ENCODE measurements at places on chromosomes 6 and 20.

- peak; percentile 10 for DNase-seq
Observed at GRCh38 chr6:54515713-54516112, 207.5 kb downstream of the TINAG start.

DNA sequence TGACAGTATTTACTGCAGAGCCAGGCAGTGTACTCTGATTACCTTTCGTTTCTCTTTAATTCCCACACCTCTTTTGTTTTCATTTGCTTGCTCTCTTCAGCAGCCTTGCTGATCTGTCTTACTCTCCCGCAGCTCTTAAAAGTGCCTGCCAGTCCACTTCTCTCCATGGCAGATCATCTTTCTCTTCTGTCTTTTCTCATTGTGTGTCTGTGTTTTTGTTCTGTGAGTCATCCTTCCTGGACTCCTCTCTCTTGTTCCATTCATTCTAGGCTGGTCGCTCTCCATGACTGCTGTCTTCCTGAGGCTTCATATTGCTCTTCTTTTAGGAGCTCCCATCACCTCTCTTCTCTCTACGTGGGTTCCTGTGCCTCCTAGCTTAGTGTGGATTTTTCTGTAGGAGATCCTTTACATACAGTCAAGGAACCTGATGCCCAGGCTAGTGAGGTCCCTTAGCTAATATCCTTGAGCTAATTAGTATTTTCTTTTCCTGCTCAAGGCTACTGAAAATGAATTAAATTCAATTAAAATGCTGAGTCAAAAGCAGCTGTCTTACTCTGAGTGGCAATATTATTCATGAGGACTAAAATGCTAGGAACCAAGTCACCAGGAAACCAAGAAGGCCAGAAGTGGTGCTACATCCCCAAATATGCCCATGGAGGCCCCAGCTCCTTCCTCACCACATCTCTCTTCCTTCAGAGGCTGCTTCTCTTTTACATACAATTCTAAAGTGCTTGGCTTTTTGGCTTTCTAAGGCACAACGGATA, 86.1 kb downstream of the SLX4IP start:
- peak; percentile 91 for DNase-seq

DNA sequence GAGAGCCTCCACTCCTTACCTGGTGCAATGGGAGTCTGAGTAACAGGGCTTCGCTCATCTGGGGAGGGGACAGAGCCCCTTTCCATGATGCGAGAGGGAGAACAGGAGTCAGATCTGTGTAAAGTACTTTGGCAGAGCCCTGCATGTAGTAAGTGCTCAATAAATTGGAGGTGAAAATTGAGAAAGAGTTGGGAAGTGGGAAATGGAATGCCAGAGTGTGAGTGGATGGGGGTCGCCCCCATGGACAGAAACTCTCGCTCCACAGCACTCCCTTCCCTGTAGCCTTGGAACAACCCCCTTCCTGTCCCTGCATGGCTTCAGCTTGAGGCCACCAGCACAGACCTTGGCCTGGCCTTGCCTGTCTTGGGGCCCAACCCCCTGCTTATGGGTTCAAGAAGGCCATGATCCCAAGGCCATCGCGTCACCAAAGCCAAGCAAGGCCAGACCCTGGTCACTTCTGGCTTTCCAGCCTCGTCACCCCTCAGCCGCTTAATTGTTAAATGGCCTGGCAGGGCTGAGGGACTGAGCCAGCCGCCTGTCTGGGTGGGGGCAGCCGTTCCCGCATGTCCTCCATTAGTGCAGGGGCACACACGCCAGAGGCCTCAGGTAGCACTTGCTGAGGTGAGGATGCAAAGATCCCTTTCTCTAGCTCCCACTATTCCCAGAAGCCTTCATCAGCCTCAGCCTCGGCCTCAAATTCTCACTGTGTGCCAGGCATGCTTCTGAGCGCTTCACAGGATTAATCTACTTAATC, 93.7 kb upstream of the PTPN1 start:
- DNase-seq, result no peak

DNA sequence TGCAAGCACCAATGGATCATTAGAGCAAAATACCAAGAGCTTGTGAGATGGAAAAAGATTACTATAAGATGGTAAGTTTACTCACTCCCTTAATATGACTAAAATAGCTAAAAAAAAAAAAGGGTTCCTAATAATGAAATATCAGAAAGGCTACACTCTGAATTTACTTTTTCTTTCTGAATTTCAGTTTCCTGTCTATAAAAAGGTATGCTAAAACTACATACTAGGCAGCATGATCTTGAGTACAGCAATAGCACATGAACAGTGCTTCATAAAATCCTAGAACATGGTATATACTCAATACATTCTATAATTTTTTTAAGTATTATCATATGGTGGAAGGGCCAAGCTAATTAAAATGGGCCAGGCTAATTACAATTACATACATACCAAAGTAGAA, 24.0 kb upstream of the FAM135A start:
- DNase-seq, result no peak

Measured in iris pigment epithelial cell (primary cell).